GM04503 (cell line): ENCODE measurements at places on chromosomes 4 and X.

GRCh38 chr4:8105306-8106100 is 53.1 kb downstream of the ABLIM2 start:
- DNase-seq, result no peak

- no peak for DNase-seq
These were observed 33.2 kb downstream of the NBDY start for GRCh38 chrX:56762220-56762619.

- DNase-seq, result peak; percentile 80
These were observed 83.6 kb downstream of the MXRA5 start for GRCh38 chrX:3262901-3263300.

DNA sequence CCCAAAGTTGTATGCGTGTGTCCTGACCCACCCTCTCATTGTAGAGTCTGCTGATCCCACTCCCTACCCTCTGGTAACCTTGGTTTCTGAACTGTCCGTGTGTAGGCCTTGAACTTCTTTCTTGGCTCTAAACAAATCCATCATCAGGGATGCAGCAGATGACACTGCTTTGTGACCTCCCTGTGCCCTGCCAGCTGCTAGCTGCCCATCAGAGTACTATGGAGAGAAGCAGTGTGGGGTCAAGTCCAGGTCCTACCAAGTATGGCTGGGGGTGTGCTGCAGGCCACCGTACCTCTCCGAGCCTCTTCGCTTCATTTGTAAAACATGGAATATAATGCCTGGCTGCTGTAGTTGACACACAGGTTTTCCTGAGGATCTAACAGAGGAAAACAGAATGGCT is 183.5 kb upstream of the RBPJ start:
- DNase-seq, result no peak

DNA sequence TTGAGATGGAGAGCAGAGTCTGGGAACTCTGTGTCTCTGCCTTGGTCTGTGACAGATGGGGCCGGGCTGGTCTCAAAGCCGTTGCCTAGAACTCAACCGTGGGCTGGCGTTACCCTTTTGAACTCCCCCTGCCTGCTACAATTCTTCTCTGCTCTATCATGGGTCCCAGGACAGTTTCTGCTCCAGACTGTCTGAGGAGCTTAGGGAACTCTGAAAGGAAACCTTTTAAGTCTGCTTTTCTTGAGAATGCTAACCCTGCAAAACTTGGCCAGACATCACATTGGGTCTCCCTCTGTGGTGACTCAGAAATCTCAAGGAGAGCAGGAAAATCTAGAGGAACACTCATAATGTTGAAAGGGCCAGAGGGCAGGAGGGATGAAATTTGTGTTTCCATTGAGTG is 240.6 kb downstream of the CBR4 start:
- no peak for DNase-seq

- peak; percentile 49 for DNase-seq
These were observed 10.3 kb downstream of the RTL5 start for GRCh38 chrX:72121383-72121782.

- DNase-seq, result no peak
These were observed 283.9 kb downstream of the SMARCA1 start for GRCh38 chrX:129239371-129239770.

- DNase-seq, result no peak
These were observed 165.1 kb upstream of the POF1B start for GRCh38 chrX:85544609-85545008.

- no peak for DNase-seq
These were observed 351.3 kb downstream of the SLC7A11 start for GRCh38 chr4:137890812-137891211.

DNA sequence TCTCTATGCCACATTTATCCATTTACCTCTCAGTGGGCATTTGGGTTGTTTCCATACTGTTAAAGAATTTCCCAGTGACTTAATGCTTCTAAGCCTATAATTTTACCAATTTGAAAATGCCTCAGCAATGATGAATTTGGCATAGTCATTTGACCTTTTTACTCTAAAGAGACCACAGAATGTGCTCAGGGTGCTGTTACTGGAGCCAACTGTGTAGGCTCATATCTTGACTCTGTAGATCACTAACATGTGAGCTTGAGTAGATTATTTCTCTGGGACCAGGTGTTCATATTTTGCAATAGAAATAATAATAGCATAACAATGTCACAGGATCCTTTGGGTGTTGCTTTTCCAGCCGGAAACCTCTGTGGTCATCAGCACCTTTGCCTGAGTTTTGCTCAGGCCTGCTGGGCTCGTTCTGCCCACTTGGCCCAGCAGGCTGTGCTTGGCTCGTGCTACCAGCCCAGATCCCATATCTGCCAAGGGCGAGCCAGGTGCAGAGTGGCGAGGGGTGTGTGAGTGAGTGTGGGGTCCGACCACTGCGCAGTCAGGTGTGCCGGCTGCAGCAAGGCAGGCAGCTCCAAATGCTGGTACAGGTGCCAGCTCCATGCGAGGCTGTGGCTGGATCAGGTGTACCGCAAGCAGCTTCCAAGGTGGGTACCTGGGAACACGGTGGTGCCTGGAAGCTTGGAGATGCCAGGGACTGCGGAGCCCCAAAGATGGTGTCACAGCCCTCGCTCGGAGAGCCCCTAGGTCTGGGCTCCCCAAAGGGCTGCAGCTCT is 70.6 kb upstream of the ANK2 start:
- no peak for DNase-seq

GRCh38 chr4:20370274-20370673 is 118.6 kb downstream of the SLIT2 start:
- DNase-seq, result no peak

DNA sequence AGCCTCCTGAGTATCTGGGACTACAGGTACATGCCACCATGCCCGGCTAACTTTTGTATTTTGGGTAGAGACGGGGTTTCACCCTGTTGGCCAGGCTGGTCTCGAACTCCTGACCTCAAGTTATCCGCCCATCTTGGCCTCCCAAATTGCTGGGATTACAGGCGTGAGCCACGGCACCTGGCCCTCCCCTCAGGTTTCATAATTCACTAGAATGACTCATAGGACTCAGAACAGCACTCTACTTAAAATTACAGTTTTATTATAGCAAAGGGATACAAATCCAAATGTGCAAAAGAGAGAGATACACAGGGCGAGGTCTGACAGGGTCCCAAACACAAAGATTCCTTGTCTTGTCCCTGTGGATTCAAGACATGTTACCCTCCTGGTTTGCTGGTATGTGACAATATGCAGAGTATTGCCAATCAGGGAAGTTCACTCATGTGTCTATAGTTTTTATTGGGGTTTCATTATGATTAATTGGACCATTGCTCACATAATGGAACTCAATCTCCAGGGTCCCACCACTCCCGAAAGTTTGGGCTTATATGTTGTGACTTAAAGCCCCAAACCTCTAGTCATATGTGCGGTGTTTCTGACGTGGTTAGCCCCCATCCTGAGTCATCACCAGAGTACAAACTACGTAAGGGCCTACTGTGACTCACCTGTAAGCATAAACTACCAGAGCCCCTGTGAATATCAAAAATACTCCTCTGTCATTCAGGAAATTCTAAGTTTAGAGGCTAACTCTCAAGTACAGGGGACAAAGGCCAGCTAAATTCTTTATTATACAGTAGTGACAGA is 5.2 kb downstream of the YIPF6 start:
- DNase-seq, result no peak

DNA sequence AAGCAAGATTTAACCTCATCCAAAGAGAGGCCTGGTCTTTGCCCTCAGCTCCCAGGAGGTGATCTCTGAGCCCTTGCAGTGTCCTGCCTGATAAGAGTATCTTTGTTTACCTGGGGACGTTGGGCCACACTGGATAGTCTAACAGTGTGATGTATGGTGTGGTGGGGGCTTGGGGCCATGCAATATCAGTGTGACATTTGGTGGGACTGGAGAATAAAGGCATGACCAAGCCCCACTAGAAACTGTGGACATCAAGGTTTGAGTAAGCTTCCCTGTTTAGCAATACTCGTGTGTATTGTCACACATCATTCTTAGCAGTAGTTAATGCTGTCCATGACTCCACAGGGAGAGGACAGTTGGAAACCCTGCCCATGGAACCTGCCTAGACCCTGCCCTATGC is 34.4 kb downstream of the BBS12 start:
- no peak for DNase-seq

DNA sequence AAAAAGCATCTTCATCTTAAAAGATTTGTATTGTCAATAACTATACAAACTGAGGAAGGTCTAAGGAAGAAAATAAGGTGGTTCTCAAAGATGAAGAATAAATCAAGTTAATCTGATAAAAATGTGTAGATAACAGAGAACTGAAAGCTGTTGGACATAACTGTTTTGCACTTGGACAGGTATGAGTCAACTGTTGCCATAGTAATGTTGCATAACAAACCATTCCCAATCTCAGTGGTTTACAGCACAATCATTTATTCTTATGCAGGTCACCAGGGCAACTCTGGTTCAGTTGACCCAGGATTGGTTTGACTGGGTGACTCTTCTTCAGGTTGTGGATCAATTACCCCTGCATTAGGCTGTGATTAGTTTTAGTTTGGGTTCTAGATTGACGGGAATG is 2197.7 kb downstream of the ARAP2 start:
- DNase-seq, result peak; percentile 59

GRCh38 chrX:24668111-24668510 is 21.0 kb upstream of the PCYT1B start:
- no peak for DNase-seq

GRCh38 chr4:113997206-113997605 is 17.8 kb upstream of the ARSJ start:
- no peak for DNase-seq

DNA sequence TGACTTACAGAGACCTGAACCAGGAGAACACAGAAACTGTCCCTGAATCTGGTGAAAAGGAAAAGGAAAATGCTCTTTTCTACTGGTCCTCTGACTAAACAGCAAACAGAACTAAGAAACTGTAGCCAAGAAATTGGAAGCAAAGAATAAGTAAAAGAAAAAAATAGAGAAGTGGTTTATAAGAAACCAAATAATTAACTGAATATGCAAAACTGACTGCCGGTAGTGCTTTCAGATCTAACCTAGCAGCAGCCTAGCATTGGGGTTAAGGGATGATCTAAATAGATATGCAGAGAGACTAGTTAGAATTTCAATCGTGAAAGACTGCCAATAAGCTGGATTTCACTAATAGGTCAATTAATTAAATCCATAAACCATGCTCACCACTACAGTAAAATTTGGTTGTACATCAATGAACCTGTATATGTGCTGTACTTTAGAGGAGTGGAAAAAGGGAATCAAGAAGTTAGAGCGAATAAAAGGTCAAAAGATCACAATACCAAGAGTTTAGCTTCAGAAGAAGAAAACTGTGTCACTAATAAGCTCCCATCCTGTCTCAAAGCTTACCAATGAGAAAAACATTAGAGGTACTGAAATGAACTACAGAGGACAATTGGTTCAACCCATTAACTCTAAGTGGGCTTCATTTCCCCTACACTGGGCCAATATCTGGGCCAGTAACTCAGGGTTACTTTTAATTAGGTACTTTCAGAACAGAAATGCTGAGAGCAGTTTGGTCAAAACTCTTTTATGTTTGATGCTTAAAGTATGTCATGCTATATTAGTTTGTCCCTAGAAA is 53.6 kb downstream of the KLHL13 start:
- DNase-seq, result no peak

- DNase-seq, result no peak
These were observed 12.7 kb downstream of the DOK7 start for GRCh38 chr4:3475713-3476260.

- no peak for DNase-seq
These were observed 284.2 kb downstream of the PACRGL start for GRCh38 chr4:20984576-20984836.

DNA sequence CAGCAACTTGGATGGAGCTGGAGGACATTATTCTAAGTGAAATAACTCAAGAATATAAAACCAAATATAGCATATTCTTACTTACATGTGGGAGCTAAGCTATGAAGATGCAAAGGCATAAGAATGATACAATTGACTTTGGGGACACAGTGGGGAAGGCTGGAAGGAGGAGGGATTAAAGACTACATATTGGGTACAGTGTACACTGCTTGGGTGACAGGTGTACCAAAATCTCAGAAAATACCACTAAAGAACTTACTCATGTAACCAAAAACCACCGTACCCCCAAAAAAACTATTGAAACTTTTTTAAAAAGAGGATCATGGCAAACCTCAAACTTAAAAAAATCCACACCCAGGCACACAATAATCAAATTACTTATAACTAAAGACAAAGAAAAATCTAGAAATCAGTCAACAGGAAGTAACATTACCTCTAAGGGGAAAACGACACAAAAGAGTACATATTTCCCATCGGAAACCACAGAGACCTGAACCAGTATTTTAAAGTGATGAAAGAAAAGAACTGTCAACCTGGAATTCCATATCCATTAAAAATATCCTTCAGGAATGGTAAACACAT is 241.8 kb downstream of the PRDM5 start:
- no peak for DNase-seq

DNA sequence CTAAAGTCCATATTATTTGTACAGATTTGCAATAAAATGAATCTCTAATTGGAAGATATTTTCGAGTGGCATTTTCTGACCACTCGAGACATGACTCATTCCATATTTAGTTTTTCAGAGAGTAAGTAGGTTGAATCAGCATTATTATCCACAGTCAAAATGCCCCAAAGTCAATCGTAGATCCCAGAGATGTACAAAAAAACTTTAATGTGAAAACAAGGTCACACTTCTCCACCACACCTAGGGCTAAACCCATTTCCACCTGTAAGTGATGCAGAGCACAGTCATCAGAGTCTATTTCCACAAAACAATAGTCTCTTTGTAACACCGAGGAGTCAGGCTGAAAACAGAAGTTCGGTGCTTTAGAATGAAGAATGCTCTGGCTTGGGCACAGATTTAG is 117.1 kb upstream of the TENM3 start:
- no peak for DNase-seq

DNA sequence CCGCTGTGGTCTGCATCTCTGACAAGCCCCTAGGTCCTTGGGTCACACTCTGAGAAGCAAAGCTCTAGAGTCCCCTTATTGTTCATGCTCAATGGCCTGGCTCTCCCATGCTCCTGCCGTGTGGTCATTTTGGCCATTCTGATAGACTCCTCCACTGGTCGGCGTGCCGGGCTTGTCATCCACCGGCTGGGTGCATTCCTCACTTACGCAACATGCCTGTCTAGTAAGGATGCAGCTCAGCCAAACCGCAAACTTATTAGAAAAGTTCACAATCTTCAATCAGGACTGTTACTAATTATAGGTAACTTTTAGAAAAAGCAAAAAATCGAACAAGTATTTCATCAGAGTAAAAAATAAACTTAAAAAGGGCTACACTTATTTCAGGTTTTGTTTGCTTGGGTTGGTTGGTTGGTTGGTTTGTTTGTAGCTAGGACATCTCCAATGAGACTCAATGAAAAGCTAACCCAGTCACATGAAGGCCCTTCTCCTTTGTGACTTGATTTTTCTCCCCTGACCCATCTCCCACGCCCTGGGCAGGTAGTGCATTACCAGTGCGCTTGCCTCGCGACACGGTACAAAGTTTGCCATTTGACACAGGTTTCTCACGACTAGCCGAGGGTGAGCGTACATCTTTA is 41.0 kb downstream of the IRF2 start:
- DNase-seq, result no peak
